ENCODE measurements at places on chromosomes 4 and X.

DNA sequence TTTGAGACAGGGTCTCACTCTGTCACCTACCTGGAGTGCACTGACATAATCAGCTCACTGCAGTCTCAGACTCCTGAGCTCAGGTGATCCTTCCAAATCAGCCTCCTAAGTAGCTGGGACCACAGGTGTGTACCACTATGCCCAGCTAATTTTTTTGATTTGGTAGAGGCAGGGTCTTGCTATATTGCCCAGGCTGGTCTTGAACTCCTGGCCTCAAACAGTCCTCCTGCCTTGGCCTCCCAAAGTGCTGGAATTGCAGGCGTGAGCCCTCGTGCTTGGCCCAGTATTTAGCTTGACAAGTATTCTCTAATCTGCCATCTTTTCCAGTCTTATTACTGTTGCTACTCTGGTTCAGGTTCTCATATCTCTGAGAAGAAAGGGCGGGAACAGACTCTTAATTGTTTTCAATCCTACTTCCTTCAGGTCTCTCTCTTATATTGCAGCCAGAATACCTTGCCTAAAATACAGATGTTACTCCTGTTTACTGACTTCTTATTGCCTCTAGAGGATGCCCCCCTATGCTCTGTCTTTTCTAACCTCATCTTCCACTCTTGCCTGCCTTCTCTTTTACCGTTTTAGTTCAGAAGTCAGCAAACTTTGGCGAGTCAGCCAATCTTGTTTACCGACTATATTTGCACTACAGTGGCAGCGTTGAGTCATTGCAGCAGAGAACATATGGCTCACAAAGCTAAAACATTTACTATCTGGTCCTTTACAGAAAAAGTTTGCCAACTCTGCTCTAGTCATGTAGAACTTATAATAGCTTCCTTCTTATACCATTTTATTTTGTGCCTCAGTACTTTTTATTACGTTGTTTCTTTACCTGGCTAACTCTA is 19.0 kb downstream of the MRPL1 start:
- DNase-seq = no peak

DNA sequence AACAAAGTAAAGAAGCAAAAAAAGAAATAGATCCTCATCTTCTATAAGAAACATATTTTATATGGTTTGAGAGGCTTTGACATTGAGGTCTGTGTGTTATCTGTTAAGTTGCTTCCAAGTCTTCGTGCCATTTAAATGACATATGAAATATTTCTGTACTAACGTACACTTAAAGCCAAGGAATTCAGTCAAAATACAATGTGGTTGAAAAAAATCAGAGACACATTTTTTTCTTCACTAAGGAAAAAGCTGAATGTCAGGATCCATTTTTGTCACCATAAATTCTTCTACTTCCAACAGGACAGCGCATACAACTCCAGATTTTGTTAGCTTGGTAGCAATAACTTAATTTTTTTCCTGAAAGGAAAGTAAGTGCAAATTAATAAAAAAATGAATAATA is 168.5 kb downstream of the FAT4 start:
- DNase-seq = no peak

- DNase-seq = no peak
Observed at GRCh38 chr4:185966997-185967775, 101.8 kb upstream of the TLR3 start.

DNA sequence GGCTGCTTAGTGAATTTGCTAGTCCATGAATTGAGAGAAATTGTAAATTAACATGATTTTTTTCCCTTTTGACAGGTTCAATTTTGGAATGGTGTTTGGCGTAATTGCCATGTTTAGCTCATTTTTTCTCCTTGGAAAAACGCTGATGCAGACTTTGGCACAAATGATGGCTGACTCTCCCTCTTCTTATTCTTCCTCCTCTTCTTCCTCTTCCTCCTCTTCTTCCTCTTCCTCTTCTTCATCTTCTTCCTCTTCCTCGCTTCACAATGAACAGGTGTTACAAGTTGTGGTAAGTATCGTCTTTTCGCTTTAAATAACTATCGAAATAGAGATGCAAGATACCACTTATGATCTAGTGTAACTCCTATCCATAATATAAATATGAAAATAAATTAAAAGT is 5.7 kb downstream of the MBTPS2 start:
- DNase-seq = no peak

- no peak for DNase-seq
Observed at GRCh38 chrX:67922966-67923365, 379.1 kb downstream of the AR start.

DNA sequence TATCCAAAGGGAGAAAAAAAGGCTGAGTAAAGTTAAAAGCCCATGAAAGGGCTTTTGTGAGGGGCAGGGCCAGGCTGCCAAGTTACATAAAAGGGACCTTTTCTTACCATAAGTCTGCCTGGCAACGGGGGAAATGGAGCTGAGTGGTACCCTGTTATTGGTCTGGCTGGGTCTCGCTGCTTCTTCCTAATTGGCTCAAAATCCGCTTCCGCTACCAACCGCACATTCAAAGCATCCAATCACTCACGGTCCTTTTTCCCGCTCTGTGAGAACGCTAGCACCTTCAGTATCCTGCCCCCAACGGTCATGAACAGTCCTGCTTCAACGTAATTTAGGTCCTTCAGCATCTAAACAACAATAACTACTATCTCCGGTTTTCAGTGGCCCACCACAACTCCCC is 611 bp downstream of the TEX11 start:
- DNase-seq = no peak

- no peak for DNase-seq
Observed at GRCh38 chr4:102222838-102223409, 122.4 kb downstream of the SLC39A8 start.

DNA sequence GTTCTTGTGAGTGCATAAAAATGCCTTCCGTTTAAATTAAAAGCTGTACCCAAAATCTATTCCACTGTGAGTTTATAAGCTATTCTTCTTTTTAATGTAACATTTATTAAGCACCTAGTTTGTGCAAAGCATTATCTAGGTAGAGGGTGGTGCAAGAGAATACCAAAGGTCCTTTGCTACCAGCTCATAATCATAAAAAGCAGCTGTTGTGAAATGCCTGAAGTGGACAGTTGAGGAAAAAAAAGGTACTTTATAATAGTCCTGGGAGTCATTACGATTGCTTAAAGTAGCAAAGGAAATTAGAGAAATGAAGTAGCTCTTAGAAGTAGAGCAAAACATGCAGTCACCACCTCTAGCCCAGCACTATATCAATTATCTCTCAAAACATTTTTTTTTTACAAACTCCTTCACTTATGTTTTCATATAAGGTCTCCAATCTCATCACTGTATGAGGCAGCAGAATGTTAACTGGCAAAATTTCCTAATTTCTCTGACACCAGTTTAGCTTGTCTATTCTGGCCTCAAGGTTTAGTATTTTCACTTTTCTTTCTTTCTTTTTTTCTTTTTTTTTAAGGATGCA is 2.1 kb downstream of the MBNL3 start:
- DNase-seq = no peak

DNA sequence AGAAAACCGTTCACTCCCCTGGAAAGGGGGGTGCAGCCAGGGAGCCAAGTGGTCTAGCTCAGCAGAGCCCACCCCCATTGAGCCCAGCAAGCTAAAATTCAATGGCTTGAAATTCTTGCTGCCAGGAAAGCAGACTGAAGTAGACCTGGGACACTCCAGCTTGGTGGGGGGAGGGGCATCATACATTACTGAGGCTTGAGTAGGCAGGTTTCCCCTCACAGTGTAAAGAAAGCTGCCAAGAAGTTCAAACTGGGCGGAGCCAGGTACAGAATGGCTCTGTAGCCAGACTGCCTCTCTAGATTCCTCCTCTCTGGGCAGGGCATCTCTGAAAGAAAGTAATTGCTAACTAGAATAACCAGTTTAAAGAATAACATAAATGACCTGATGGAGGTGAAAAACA is 372.3 kb upstream of the F9 start:
- DNase-seq = no peak

DNA sequence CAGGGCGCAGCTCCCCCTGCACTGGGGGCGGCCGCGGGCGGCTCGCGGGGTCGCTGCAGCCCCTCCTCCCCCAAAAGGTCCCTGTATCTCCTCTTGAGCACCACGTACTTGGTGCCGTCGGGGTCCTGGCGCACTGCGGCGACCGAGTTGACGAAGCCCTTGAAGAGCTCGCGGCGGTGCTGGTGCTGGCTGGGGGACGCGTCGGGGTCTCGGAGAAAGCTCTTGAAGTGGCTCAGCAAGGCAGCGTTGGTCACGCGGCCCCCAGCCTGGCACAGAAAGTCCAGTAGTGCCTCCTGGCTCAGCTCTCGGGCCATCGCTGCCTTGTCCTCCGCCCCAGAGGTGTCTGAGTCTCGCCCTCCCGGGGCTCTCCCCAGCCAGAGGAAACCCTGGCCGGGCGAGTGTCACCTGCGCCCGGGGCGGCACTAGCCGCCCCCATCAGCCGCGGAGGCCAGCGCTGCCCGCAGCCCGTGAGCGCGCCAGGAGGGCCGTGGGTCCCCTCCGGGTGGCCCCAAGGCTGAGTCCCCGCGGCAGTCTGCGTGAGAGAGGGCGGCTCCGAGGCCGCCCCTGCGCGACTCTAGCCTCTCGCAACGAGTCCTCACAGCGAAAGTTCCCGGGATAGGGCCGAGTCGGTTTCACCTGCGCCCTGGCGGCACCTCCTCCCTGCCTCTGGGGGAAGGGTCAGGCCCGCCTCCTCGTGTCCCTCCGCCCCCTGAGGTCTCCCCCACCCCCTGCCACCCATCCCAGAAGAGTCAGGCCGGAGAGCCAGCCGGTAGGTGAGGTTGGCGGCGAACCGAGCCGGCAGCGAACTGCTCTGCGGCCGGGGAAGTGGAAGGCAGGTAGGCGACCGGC is at the start of gene SOWAHB:
TSS of gene SOWAHB (minus strand) at position 609 of the 849 bp plus-strand sequence. CDS start at position 314, 295 bp downstream.
- peak; percentile 61 for DNase-seq

DNA sequence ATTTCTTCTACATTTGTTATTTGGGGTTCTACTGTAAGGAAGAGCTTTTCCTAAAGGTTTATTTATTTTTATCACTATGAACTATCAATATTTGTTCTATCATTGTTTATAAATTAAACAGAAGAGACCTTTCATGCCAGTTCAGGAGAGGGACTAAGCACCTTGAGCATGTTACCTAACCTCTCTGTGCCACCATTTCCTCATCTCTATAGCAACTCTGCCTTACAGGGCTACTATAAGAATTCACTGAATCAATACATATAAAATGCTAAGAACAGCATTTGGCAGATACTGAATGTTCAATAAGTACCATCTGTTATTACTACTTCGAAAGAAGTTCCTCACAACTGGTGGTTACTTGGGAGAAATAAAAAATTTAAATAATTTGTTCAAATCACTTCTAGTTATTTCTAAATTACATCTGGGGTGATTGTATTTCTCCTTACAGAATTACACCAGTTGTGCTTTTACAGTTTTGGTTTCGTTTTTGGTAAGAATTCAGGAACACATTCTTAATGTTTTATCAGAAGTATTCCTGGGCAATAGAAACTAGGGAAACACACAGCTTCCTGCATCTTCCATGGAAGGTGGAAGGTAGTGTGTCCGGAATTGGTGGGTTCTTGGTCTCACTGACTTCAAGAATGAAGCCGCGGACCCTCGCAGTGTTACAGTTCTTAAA is 32.9 kb downstream of the EREG start:
- no peak for DNase-seq

GRCh38 chr4:27790911-27791310 is 930.3 kb downstream of the STIM2 start:
- no peak for DNase-seq

GRCh38 chr4:39442998-39443397 is 15.7 kb downstream of the RPL9 start:
- DNase-seq = no peak

DNA sequence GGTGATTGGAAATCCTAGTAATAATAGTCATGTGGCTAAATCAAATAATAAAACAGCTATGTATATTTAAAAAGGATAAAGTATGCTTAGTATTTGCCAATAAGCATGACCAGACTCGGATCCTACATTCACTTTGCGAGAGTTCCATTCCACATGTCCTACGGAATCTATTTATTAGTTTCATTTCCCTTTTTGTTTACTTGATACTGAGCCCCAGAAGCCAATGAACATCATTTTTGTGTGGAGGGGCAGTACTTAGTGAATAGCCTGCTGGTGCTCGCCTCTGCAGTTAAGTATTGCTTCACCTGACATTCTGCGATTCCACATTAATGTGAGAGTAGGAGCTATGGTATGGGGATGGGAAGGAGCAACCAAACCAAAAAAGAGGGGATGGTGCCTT is 58.5 kb upstream of the NAP1L5 start:
- no peak for DNase-seq

DNA sequence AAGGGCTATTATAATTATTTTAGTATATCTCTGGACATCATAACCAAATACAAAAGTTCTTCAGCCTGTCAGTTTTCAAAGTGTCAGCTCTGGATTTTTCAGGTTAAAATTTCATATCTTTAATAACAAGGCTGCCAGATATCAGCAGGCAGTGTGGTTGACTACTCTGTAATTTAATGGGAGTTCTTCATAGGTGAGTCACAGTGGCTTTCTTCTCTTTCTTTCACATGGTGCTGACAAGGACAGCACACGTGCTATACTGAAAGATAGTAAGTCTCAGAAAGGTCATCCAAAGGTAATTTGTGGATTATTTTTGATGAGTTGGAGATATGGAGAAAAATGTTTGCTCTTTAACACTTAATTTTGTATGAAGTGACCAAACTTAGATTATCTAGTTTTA is 43.2 kb downstream of the GALNT7 start:
- no peak for DNase-seq

DNA sequence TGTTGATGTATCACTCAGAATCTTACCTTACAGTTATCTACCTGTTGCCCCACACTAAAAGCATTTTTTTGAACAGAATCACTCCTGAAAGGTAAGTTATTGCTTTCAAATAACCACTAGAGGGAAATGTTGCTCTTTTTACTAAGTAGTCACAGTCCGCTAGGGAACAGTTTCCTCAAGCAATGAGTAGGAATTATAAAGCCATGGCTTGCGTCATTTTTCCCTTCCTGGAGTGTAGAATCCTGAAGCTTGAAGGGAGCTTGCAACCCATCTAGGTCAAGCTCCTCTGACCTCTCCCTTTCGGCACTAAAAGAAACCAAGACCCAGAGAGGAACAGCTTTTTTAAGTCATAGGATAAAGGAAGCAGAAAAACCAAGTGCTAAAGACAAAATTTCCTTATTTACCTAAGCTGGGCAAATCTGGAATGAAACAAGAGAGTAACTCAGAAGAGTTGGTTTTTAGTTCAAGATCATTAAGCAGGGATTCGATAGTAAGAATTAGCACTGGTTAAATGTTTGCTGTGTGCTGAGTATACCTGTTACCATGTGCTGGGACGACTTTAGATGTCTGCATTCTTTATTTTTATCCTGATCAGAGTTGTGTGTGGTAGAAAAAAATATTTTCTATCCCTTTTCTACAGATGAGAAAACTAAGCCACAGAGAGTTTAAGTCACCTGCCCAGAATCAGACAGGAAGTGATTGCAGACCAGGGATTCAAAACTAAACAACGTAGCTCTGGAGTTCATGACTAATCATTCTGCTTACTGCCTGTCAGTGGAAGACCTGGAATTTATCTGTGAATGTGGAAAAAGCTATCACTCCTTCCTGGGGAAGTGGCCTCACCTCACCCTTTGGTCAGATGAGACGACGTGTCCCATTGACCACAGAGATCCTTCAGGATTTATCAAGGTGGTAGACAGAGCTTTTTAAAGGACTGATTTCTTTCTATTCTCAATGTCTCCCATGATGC is 631.5 kb downstream of the RAB28 start:
- no peak for DNase-seq
